ENCODE measurements at places on chromosomes 13 and 19.

DNA sequence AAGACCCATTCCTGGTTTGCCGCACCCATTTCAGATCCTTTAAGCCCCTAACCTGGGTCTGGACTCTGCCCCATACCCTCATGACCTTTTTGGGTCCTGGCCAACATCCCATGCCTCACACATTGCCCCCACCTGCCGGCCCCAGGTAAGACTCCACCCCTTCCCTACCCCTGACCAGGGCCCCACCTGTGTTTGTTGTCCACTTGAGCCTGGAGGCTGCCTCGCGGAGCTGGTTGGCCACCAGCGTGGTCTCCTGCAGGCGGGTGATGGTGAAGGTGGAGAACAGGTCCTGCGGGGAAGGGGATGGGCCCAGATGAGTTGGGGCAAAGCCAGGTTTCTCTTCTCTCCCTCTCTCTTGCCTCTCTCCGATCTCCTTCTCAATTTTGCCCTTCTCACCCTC, 19.5 kb downstream of the MAN2B1 start:
- DNase-seq: no peak

- no peak for DNase-seq
Observed at GRCh38 chr13:41457589-41458186, 338 bp downstream of the RGCC start.

DNA sequence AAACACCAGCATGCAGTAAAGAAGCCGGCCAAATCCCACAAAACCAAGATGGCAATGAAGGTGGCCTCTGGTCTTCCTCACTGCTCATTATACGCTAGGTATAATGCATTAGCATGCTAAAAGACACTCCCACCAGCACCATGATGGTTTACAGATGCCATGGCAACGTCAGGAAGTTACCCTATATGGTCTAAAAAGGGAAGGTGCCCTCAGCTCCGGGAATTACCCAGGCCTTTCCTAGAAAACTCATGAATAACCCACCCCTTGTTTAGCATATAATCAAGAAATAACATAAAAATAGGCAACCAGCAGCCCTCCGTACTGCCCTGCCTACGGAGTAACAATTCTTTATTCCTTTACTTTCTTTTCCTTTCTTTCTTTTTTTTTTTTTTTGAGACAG, 21.1 kb upstream of the PLEKHF1 start:
- DNase-seq: no peak

- peak; percentile 84 for DNase-seq
Observed at GRCh38 chr19:9958379-9958821, 22.1 kb upstream of the OLFM2 start.

- no peak for DNase-seq
Observed at GRCh38 chr19:13082192-13083007, 20.3 kb downstream of the LYL1 start.

DNA sequence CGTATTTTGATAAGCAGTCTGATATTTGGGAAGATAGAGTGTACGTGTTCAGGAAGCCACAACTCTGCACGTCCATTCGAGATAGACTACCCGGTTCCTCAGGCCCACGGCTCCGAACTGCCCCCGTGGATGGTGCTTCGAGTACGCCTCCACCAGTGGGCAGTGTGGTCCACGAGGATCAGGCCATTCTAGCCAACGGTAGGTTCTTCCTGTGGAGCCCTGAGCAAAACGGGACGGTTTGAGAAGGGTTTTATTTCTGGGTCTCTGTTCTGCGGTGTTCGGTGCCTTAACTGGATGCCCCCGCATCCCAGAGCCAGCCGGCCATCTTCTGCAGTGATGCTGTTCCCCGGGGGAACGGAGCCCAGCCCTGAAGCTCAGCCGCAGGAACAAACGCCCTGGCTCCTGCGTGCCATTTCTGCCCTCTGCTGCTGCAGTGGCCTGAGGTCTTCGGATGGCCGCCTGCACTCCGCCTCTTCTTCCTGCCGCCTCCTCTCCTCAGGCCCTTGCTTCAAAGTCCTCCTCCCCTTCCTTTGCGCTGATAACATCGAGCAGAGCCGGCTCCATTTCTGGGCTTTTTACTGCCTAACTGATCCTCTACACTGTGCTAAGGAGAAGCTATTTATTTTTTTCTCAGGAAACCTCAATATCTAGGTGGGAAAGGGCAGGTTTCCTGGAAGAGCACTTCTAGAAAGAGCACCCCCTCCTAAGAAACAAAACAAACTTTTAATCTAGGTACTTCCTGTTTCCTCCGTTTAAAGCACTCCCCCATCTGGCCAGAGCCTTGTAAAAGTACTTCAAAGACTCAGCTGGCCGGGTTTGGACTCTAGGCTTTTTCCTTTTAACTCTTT, 36.2 kb upstream of the SLC46A3 start:
- DNase-seq: no peak

DNA sequence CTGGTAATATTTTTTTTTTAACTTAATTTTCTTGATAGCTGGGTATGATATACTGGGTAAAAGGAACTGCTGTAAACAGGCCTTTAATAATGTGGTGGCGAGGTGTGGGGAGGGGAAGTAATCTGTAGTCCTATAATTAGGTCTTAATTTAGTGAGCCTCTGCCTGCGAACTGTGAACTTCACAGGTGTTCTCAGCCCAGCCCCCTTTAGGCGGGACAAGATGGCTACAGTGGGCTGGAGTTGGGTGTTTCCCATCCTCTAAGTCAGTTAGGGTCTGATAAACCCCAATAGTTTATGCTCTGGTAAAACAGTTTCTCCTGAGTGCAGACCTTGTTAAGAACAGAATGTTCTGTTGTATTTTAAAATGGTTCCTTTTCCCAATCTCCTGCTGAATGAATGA, 97.6 kb upstream of the SERP2 start:
- no peak for DNase-seq

DNA sequence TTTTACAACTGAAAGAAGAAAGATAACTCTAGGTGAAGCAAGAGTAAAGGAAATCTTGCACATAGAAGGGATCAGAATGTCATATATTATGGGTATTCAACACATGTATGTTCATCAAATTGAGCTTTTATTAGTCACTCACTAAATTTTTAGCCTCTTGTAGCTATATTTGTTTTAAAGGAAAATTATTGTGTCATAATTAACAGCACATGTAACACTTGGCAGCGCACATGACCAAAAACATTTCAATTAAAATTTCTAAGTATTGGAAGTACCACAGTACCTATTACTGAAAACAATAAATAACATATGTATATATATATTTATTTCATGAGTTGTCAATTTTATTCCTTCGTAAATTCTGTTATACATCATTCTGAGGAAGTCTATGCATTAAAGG, 2800.4 kb downstream of the PCDH9 start:
- no peak for DNase-seq

DNA sequence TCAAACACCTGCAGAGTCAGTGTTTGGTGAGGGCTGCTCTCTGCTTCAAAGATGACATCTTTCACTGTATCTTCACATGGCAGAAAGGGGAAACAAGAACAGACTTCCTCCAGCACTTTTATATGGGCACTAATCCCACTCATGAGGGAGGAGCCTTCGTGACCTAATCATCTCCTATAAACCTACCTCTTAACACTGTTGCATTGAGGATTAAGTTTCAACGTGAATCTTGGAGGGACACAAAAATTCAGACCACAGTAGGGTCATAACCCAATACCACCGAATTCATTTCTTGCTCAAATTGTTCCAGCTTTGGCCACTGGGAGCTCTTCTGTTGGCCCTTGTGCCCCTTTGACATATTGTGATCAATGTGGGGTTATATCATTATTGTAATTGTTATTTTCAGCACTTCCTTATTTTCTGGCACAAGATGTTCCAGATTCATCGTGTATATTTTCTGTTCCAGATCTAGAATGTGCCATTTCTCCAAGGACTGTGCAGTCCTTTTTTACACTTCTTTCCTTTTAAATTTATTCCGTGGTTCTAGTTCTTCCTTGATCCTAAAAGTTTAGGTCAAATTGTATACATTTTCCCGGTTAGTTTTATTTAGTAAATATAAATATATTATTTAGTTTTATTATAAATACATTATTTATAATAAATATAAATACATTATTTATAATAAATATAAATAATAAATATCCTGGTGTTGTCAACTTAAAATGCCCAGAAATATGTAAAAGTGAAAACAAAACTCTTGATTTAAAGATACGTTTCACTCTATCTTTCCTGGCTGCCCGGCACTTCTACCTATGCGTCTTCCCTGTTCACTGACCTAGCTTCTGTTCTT, 35.5 kb upstream of the IGFL4 start:
- no peak for DNase-seq

GRCh38 chr13:51639171-51639570, 54.9 kb downstream of the WDFY2 start:
- DNase-seq: no peak

DNA sequence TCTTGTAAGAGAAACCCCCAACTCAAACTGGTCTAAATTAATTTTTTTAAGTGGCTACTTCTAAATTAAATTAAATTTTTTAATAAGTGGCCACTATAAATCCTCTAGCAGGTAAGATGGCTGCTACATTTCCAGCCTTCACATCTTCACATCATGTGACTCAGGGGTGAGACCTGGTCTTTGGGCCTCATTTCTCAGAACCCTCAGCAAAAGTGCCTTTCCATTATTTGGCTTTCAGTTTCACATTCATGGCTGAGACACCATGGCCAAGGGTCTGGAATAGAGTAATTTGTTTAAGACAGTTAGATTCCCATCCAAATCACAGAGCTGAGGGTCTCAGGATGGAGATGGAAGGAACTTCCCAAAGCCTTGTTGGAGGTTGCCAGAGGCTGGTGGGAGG, 47.5 kb downstream of the DCT start:
- DNase-seq: no peak

DNA sequence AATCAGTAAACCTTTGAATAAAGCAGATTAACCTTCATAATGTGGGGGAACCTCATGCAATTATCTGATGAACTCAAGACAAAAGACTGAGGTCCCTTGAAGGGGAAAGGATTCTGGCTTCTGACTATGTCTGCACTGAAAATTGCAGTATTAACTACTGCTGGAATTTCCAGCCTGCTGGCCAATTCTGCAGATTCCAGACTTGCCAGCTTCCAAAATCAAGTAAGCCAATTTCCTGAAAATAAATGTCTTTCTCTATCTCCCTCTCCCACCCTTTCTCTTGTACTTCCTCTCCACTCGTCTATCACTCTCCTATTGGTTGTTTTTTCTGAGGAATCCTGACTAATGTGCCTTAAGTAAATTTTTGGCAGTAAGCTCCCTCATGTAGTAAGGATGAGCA, 1479.9 kb upstream of the PRR20A start:
- no peak for DNase-seq

- DNase-seq: peak; percentile 4
Observed at GRCh38 chr19:6423499-6424194, 964 bp downstream of the KHSRP start.

- no peak for DNase-seq
Observed at GRCh38 chr19:10228920-10229319, 2.2 kb downstream of the S1PR2 start.

- no peak for DNase-seq
Observed at GRCh38 chr19:16649734-16650133, 10.2 kb downstream of the SMIM7 start.

- DNase-seq: peak; percentile 37
Observed at GRCh38 chr19:29965492-29965891, 23.5 kb downstream of the URI1 start.

DNA sequence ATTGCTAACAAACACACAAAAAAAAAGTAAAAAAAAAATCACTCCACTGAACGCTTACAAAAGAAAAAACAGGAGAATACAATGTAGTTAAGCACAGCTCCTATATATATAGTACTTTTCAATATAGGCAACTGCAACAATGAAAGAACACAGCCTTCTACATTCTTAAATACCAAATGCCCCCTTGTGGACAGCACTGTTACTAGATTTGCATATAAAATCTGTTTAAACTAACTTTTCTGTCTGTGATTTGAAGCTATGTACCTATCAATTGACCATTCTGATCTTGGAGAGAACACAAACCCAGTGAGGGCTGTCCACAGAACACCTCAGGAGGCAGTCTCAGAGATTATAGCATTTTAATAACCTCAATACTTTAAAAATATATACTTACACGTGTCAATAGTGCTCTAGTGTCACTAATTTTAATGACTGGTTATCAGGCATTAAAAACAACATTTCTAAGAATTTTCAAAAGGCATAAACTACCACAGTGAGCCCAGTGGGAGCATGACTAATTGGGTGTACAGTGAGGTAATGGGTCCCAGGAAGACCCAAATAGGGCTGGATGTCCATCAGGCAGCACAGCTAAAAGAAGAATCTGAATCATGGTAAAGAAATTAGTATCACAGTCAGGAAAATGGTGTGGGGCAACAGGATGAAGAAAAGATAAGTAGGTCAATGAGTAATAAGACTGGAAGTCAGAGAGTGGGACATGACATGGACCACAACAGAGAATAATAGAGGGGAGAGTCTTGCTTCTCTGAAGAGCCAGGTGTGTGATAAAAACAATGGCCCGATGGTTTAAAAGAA, 22.2 kb downstream of the CCDC169 start:
- no peak for DNase-seq

- DNase-seq: no peak
Observed at GRCh38 chr13:48194379-48194754, 38.6 kb upstream of the ITM2B start.

DNA sequence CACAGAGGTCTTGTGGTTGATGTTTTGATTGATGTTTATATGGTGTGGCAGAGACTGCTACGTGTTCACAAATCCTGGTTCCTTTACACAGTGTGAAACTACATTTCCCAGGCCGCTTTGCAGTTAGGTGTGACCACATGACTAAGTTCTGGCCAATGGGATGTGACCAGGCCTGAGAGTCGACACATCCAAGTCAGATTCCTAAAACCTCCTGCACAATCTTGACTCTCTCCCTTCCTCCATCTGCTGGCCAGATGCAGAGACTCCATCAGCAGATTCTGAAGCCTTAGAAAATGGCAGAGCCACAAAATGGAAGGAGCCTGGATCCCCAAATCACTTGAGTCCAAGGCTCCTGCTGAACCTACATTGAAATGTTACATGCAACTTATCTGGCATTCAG, 12.6 kb downstream of the CD37 start:
- DNase-seq: peak; percentile 44
